ENCODE measurements at places on chromosomes 1 and 21.

- DNase-seq: no peak
Observed at GRCh38 chr1:208161656-208162375, 82.4 kb downstream of the PLXNA2 start.

- no peak for DNase-seq
Observed at GRCh38 chr1:78427506-78427905, 63.3 kb upstream of the PTGFR start.

- DNase-seq: no peak
Observed at GRCh38 chr1:192003295-192004077, 154.8 kb upstream of the RGS18 start.

DNA sequence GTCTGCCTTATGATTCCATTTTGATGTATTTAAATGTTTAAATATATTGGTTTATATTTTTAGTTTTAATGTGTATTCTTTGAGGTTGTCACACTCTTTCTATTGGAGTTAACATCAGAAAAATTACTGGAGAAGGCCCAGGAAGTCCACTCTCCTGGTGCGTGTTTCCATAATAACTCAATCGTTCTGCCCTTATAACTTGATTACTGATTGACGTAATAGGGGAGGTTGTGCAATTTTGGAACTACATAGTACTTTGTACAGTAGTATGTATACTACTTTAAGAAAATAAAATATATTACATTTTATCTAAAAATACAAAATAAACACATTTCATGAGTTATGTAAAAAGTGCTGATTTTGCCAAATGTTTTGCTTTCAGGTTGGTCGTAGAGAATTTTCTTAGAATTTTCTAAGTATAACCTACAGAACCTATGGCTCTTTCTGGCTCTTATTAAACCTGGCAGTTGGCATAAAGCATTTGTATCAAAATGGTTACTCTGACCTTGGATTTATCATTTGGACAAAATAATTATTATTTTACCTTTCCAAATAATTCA, 5.7 kb downstream of the PLA2G4A start:
- no peak for DNase-seq

GRCh38 chr1:102886638-102887037, 221.7 kb downstream of the COL11A1 start:
- DNase-seq: no peak

DNA sequence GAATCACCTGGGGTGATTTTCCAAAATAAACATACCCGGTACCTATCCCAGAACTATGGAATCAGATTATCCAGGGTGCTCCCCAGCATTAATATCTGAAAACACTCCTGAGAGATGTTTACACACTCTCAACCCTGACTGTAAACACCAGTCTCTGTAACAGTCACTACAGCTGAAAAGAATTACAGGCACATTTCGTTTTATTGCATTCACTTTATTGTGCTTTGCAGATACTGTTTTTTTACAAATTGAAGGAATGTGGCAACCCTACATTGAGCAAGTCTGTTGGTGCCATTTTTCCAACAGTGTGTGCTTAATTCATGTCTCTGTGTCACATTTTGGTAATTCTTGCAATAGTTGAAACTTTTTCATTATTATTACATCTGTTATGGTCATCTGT, 31.8 kb downstream of the HSF2BP start:
- no peak for DNase-seq

DNA sequence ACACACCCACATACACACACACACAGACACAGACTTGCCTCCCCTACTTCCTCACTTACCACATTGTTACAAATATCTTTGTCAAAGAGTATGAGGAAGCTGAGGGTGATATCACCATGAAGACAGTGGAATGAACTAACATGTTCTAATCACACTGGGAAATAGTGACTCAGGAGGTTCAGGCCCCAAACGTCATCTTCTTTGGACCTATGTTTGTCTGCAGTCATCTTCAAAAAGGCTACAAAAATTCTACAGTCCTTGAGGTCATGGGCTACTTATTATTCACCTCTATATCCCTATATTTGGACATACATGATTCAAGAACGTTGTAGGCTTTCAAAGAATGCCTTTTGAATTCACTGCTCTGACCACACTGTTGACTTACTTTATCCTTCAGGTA, 2.1 kb upstream of the LCE2C start:
- no peak for DNase-seq

Measured in T-cell (primary cell).